Naive thymus-derived CD4-positive, alpha-beta T cell (primary cell): ENCODE measurements at places on chromosomes 16 and 17.

GRCh38 chr17:42345396-42346073, 42.7 kb downstream of the STAT3 start:
- DNase-seq: no peak

DNA sequence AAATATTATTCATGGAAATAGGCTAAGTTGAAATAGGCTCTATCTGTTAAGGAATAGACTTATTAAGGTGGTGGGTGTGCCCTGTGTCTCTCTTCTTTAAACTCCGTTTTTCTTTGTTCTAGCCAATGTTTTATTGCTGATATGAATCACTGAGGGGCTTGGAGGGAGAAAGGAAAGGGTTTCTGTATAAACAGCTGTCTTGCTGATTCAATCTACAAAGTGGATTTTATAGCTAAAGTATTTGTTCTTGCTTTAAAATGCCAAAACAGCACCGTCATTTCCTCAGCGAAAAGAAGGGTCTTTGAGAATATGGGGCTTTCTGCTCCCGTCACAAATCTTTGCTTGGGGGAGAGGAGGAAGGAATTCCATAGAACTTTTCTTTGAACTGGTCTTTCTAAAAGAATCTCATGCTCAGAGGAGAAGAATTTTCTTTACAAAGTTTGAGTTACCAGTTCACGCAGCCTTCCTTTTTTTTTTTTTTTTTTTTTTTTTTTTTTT, 39.3 kb downstream of the MSI2 start:
- DNase-seq: no peak

DNA sequence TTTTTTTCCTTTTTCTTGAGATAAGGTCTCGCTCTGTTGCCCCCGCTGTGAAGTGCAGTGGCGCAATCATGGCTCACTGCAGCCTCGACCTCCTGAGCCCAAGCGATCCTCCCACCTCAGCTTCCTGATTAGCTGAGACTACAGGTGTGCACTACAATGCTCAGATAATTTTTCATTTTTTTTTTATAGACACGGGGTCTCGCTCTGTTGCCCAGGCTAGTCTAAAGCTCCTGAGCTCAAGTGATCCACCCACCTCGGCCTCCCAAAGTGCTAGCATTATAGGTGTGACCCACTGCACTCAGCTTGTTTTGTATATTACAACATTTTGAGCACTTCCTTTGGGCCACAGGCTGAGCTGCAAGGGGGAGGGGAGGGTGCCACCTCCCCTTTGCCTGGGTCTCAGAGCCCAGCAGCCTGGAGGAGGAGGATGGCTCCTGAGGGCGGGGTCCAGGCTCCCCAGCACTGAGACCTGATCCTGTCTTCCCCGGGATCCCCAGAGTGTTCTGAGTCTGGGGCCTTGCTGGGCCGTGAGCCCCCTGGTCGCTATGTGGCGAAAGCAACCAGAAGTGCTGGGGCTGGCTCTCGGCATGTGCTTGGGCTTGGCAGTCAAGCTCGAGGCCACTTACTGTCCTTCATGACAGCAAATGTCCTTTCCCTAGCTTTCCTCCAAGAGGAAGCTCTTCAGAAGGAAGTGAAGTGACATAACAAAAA, 8.1 kb downstream of the DEF8 start:
- no peak for DNase-seq

DNA sequence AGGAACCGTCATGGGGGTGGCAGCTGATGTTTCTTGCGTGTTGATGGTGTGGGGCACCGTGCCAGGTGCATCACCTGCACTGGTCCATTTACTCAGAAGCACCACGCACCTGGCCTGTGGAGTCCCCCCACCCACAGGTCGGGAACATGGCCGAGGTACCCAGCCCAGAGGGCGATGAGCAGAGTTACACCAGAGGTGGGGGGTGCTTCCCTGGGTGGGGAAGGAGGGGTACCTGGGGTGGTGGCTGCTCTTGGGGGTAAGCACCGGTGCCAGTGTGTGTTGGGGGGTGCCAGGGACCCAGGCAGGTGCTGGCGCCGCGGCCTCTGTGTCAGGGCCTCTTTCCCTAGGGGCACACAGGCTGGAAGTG, 5.0 kb upstream of the ZNF750 start:
- no peak for DNase-seq

- no peak for DNase-seq
Observed at GRCh38 chr17:78441271-78441971, 63.0 kb downstream of the PGS1 start.

DNA sequence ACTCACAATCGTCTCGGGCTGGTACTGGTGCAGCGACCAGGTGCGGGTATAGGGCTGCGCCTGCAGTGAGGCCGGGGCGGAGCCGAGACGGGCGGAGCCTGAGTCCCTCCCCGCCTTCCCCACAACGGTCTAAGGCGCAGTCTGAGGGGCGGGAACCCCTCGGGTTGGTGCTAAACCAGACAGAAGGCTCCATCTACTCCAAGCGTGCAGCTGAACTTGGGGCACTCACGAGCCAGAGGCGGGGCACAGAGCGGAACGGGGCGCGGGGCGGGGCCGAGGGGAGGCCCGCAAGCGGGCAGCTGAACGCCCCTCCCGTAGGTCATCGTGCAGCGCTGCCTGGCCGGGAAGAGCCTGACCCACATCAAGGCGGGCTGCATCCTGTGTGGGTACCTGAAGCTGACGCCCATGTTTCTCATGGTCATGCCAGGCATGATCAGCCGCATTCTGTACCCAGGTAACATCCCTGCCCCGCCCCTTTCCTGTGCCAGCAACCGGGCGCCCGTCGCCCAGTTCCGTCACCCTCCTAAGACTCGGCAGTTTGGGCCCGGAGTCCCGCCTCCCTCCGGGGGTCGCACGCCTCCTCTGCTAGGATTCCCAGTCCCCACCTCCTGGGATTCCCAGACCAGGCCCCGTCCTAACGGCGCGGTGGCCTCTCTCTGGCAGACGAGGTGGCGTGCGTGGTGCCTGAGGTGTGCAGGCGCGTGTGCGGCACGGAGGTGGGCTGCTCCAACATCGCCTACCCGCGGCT, 5.0 kb downstream of the SLC5A2 start:
- peak; percentile 59 for DNase-seq

DNA sequence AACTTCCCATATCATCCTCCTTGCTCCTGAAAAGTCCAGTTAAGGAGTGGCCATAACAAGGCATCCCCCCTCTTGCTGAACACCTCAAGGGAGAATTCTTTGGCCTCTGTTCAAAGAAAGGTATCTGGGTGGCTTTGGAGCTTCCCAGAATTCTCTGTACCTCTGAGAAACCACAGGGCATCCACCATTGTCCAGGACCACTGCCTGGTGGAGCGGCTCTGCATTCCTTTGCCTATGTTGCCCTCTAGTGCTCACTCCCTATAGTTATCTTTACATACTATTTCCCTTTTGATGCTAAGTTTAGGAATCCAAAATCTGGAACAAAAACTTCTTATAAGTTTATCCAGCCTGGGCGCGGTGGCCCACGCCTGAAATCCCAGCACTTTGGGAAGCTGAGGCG, 30.3 kb downstream of the CHD9NB start:
- DNase-seq: no peak

DNA sequence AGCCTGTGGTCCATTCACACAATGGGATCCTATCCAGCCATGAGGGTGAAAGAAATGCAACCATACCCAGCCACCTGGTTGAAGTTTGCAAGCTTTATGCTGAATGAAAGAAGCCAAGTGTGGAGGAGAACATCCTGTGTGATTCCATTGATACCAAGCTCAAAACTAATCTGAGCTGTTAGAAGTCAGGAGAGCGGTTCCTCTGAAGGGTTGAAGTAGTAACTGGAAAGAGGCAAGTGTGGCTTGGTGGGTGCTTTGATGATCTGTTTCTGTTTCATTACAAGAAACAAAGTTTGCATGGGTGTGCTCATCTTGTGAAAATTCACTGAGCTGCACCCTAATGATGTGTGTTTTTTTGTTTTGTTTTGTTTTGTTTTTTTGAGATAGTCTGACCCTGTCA, 99.4 kb downstream of the SALL1 start:
- no peak for DNase-seq

- DNase-seq: no peak
Observed at GRCh38 chr17:78654325-78654724, 77.1 kb upstream of the DNAH17 start.

DNA sequence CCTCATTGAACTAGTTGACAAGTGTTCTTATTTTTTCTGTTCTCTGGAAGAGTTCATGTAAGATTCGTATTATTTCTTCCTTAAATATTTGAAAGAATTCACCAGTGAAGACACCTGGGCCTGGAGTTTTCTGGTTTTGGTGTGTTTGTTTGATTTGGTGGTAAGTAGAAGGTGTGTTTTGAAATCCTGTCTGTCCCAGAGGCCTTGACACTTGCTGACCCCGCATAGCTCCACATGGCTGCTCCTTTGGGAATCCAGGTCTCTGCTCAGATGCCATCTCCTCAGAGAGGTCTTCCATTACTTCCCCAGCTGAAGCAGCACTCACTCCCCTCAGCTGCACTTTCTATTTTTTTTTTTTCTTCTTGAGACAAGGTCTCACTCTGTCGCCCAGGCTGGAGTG, 5.7 kb upstream of the NUP93 start:
- DNase-seq: no peak

- DNase-seq: no peak
Observed at GRCh38 chr17:61414141-61414935, 14.7 kb downstream of the TBX2 start.
